ENCODE measurements at places on chromosomes 5 and 9.
A peak's percentile ranks its signal among the peaks of the same experiment; 100 is the strongest.

DNA sequence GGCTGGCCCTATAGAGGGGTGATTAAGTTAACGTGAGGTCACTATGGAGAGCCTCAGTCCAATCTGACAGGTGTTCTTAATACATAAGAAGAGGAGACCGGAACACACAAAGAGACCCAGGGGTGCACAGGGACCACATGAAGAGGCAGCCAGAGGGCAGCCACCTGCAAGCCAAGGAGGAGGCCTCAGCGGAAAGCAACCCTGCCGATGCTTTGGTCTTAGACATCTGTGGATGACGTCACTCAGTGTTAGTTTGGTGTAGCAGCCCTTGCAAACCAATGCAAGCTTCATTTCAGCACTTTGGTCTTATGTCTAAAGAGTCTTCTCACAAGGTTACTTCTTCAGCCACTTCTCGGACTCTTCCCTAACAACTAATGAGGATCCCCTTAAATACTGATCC lies 47.6 kb upstream of the GRHPR start:
- DNase-seq, result no peak

DNA sequence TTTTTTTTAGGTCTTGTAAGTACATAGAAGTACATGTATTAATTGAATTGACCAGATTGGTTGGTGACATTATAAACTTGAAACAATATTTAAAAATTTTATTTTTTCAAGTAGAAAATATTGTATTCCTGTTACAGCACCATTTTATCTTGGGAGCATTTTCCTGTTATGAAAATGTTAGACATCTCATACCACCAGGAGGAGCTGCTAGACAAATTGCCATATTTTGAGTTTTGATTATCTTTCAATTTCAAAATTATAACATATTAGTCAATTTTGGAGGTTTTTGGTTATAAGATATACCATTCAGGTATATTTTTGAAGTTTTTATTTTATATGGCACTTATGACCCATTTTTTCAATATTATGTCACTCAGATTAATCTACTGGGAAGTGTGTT lies 84.4 kb downstream of the CNTLN start:
- DNase-seq, result no peak

GRCh38 chr5:113299591-113299990 lies 135.2 kb downstream of the TSSK1B start:
- no peak for DNase-seq

- DNase-seq, result no peak
Observed at GRCh38 chr5:146867996-146868708, 10.4 kb downstream of the PPP2R2B start.

DNA sequence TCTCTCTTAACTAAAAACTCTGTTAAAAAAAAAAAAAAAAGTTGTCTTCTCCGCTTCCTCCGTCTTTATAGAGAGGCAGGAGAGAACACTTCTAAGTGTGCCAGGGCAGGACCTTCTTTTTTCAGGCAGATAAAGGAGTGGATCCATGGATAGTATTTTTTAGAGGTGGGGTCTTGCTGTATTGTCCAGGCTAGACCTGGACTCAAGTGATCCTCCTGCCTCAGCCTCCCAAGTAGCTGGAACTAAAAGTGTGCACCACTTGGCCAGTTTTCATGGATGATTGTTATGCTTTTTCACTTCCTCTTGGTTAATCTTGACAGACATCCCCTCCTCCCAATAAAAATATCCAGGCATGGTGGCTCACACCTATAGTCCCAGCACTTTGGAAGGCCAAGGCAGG lies 20.0 kb upstream of the GNE start:
- DNase-seq, result no peak

- DNase-seq, result no peak
Observed at GRCh38 chr9:111475195-111475594, 9.0 kb downstream of the ECPAS start.

DNA sequence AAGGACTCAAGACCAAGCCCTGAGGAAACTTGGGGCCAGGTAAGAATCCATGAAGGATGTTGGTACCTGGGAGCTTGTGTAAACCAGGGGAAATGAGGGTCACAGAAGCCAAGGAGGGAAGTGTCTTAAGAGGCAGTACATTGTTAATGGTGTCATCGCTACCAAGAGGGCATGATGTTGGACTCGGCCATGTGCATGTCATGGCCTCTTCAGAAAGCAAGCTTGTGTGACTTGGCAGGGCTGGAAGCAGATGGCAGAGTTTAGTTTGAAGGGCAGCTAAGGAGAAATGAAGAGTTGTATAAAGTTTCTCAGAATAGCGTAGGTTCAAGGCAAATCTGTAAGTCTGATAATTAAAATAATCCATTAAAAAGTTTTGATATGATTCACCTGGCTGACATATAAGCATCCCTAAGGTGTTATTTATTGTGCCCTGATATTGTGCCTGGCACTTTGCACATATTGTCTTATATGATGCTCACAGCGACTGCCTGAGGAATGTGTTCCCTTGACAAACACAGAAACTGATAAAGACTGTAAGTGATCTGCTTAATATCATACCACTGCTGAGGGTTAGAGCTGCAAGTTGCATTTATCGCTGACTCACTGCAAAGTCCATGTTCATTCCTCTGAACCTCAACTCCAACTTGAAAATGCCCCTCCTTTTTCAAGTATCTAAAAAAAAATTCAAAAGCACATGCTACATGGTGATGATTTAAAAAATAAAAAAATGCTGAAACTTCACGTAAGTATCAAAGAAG lies 81.3 kb upstream of the PTPN3 start:
- DNase-seq, result no peak

GRCh38 chr5:73436535-73437100 lies 12.0 kb downstream of the FOXD1 start:
- no peak for DNase-seq

DNA sequence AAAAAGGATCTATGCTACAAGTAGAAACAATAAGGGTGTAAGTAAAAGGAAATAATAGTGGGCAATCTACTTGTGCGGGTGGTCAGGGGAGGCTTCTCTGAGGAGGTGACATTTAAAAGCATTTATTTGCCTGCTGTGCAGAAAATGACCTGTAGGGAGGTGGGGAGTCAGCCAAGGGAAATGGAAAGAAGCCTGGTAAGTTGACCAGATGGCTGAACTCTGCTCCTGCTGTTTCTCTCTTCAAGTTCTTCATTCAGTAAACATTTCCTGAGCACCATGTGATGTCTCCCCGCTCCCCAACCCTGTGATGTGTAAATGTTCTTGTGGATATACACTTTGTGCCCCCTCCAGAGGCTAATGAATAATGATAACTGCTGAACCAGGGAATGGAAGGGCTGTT lies 9.9 kb upstream of the SPIN1 start:
- DNase-seq, result no peak

GRCh38 chr5:71778678-71779276 lies 59.7 kb downstream of the CARTPT start:
- DNase-seq, result no peak

DNA sequence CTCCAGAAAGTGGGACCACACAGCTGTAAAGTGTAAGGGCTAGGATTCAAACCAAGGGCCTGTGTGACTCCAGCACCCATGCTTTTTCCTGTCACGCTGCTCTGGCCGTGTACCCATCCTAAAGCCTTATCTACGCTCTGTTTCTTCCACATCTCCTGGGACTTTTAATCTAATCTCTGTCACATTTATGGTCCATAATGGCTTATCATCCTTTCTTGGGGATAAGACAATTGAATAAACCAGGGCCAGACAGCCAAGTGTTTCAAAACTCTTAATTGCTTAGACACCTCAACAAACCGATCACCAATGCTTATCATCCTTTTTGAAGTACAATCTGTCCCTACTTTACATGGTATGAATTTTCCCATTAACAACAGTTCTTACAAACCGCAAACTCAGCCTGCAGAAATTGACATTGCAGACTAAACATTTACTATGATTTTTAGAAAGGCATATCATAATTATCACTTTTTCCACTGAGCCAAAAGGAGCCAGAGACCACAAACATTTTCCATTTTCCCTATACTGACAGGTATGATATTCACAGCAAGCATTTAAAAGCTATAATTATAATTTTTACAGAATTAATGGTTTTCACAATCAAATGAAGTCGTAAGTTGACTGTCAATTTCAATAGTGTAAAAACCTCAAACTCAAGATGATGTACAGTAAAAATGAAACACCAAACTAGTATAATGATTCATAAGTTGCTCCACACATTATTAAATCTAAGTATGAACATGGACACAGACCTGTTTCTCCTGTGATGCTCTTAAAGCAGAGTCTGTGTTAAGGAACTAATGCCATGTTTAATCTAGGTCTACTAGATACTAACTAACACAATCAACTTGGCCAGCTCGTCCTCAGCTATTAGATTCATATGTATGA lies 99.5 kb downstream of the FBXW11 start:
- DNase-seq, result no peak

GRCh38 chr9:98168153-98168780 lies 24.2 kb downstream of the CORO2A start:
- DNase-seq, result no peak

DNA sequence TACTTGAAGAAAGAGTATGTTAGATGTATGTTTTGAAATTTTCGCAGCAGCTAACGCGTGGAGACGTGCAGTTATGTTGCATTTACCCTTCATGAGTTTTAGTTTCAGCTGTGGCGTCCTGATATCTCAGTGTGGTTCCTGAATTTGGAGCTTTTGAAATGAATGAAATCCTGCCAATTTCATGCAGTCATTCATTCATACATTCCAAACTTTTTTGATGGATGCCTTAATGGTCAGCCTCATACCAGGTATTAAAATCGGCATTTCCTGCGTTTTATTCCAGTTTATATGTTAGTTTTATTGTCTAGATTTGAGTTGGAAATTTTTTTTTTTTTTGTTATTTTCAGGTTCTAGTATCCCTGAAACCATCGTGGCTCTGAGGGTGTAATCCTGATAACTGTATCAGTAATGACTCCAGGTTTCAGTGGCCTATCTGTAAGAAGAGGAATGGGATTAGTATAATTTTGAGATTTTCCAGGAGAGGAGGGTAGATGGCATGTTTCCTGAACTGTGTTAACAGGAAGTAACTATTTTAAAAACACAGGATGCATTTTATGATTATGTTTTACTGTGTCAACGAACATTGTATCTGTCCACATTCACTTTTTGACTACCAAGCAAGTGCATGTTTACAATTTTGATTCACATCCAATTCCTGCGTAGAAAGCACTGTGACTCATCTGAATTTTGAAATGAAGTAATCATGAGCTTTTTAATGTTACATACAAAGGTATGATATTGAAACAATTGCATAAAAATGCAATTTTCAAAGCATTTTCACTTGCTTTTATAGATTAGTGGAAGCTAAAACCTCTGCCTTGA lies 1.0 kb downstream of the FOCAD start:
- DNase-seq, result peak; percentile 51

DNA sequence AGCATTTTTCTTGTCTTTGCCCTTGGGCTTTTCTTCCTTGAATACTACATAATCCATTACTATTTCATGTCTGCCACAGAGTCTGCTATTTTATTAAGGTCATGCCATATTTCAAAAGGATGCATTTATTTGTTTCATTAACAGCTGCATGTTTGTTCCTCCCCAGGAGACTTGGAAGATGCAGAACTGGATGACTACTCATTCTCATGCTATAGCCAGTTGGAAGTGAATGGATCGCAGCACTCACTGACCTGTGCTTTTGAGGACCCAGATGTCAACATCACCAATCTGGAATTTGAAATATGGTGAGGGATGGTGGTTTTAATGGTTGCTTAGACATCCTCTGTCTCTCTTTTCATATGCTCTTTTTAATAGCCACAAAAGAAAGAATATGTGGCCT lies 4.0 kb downstream of the IL7R start:
- peak; percentile 29 for DNase-seq

GRCh38 chr5:12985142-12985541 lies 959.3 kb downstream of the DNAH5 start:
- DNase-seq, result no peak

GRCh38 chr5:147751156-147751830 lies 31.2 kb downstream of the JAKMIP2 start:
- DNase-seq, result no peak

Measured in astrocyte of the cerebellum (primary cell).